ENCODE measurements at places on chromosomes 3 and 15.
A peak's percentile ranks its signal among the peaks of the same experiment; 100 is the strongest.

- no peak for DNase-seq
Observed at GRCh38 chr15:49901321-49901720, 217.7 kb downstream of the ATP8B4 start.

DNA sequence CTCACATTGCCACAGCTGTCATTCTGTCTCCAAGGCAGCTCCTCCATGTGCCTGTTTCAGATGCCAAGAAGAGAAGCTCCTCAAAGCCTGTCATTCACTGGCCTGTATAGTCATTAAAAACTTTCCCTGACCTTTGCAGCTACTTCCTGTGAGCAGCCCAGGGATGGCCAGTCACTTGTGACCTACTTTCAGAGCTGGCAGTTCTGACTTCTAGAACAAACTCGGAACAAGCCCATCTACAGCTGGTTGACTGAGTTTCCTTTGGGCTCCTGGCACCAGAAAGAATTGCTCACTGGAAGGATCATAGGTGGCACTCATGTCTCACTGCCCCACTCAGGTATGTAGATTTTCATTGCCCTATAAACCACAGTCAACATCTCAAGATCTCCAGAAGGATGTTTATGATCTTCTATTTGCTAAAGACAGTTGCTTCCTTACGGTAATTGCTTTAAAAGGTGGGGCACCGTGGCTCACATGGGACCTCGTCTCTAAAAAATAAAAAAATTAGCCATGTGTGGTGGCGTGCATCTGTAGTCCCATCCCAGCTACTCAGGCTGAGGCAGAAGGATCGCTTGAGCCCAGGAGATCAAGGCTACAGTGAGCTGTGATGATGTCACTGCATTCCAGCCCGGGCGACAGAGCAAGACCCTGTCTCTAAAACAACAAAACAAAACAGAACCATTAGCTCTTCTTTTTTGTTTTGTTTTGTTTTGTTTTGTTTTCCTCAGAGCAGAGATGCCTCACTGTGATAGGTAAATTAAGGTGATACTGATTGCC lies 11.2 kb upstream of the ATP13A3 start:
- DNase-seq = no peak

- peak; percentile 58 for DNase-seq
Observed at GRCh38 chr3:193805448-193805847, 212.4 kb downstream of the OPA1 start.

GRCh38 chr3:148737104-148737530 lies 39.4 kb downstream of the AGTR1 start:
- DNase-seq = no peak

DNA sequence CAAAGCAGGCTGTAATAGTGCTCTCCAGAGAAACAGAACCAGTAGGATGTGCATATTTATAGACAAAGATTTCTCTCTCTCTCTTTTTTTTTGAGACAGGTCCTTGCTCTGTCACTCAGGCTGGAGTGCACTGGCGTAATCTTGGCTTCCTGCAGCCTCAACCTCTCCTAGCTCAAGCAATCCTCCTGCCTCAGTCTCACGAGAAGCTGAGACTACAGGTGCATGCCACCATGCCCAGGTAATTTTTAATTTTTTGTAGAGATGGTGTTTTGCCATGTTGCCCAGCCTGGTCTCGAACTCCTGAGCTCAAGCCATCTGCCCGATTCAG lies 67.1 kb upstream of the CHD2 start:
- no peak for DNase-seq

DNA sequence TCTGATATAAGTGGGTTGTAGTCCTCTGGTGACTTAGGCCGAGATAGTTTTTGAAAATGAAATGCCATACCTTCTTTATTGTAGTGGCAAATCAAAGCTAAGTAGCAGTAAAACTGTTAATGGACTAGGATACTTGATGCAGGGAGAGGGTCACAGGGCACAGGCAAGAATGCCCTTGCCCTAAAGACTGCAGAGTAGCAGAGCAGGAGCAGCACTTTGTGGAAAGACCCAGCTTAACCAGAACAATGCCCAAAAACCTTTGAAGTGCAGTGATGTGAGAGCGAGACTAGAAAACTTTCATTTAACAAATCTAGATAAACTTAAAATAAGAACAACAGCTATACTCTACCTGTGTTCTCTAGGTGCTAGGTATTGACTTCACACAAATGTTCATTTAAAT lies 121.9 kb downstream of the MBNL1 start:
- DNase-seq = no peak

DNA sequence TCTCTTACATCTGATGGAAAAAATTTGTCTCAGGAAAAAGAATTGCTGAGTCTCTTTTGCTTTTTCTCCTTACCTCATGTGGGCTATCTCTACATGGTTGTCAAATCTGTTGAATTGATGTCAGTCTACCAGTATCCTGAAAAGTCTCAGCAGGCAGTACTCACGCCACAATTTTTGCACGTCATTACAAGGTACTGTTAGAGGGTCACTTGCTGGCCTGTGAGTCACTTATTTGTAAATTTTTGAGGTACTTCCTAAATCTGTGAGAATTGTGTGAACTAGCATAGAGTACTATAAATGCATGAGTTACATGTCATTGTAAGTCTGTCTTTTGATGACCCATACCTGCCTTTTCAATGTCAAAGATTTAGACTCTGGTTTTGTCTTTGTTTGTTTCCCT lies 15.9 kb downstream of the HPS3 start:
- DNase-seq = no peak

- no peak for DNase-seq
Observed at GRCh38 chr15:79455361-79455760, 23.2 kb downstream of the MINAR1 start.

DNA sequence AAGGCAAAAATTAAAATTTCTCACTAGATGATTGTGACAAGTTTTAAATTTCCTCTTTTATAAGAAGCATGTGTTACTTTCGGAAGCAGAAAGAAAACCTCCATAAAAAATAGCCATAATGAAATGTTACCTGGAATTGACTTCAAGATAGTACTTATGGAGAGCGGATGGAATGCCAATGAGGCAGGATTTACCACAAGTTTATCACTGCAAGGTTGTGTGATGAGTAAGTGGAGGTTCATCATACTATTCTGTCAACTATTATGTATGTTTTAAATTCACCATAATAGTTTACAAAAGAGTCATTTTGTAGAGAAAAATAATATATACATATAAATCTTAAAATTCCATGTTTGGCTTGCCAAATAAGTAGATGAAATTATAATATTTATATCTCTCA lies 230.3 kb downstream of the SCAPER start:
- DNase-seq = no peak

GRCh38 chr15:91311986-91312385 lies 211.9 kb downstream of the SV2B start:
- DNase-seq = no peak

DNA sequence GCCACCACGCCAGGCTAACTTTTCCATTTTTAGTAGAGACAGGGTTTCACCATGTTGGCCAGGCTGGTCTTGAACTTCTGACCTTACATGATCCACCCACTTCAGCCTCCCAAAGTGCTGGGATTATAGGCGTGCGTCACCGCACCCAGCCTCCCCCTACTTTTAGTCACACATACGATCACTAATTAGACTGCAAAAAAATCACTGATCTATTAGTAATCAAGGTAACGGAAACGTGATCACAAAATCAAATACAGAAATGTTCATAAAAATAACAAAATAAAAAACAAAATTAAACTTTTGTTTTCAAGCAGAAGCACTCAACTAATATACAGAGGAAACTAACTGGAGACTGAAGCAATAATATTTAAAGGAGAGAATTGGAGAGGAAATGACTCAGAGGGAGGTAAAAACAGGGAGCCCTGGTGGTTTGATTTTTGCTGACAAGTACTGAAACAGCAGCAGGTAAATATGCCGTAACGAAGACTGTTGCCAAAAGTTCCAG lies 4.6 kb downstream of the WDR53 start:
- no peak for DNase-seq

DNA sequence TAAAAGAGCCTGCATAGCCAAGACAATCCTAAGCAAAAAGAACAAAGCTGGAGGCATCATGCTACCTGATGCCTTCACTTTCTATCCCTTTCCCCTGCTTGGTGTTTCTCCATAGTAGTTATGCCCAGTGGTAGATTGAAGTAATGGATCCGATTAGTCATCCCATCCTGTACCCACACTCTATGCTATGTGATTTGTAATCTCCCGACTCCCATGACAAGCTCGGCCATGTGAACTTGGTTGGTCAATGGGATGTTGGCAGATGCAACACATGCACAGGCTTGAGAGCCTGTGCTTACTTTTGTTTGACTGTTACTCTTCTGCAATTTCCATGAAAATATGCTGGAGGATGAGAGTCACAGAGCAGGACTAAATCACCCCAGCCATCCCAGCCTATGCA lies 334.9 kb upstream of the DPH6 start:
- no peak for DNase-seq

- DNase-seq = no peak
Observed at GRCh38 chr15:58748852-58749531, 515 bp downstream of the ADAM10 start.

- no peak for DNase-seq
Observed at GRCh38 chr3:81216192-81216591, 545.3 kb downstream of the GBE1 start.

DNA sequence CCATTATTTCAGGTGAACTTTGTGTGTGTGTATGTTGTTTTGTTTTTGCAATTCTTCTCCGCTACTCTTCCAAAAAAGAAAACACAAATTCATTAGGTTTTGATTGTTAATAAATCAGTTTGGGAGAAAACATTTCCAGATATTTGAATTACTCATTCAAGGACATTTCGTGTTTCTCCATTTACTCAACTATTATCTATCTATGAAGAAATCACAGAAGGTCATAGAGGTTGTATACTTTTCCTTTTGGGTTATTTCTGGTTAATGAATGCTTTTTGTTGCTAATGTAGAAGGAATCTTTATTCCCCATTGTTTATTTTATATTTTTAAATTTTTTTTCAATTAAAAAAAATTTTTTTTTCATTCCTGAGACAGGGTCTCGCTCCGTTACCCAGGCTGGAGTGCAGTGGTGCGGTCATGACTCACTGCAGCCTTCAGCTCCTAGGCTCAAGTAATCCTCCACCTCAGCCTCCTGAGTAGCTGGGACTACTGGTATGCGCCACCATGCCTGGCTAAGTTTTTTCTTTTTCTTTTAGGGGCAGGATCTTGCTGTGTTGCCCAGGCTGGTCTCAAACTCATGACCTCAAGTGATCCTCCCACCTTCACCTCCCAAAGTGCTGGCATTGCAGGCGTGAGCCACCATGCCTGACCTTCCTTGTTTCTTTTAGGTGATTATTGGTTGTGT lies 28.4 kb downstream of the IGF1R start:
- DNase-seq = no peak

DNA sequence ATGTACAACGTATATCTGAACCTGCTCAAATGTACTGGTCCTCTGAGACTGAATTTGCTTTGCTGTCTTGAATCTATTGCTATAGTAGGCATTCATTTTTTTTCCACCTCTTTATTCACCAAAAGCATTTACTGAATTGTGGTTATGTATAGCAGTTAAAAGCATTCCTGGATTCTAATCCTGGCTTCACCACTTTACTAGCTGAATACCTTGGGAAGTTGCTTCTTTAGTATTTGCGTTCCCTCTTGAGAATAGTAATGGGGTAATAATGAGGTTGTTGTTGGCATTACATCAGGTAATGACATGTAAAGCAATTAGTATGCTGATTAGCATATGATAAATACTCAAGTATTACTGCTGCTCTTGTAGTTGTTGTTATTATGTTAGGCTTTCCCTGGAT lies 29.1 kb downstream of the MEF2A start:
- no peak for DNase-seq

- DNase-seq = no peak
Observed at GRCh38 chr3:46717447-46718231, at the start of gene PRSS50. Gene PRSS50 (minus strand): TSS chr3:46717869. CDS start chr3:46717824, 45 bp downstream.

GRCh38 chr3:116040152-116040551 lies 405.1 kb downstream of the LSAMP start:
- no peak for DNase-seq

- no peak for DNase-seq
Observed at GRCh38 chr3:15796331-15796730, 1.4 kb downstream of the ANKRD28 start.

DNA sequence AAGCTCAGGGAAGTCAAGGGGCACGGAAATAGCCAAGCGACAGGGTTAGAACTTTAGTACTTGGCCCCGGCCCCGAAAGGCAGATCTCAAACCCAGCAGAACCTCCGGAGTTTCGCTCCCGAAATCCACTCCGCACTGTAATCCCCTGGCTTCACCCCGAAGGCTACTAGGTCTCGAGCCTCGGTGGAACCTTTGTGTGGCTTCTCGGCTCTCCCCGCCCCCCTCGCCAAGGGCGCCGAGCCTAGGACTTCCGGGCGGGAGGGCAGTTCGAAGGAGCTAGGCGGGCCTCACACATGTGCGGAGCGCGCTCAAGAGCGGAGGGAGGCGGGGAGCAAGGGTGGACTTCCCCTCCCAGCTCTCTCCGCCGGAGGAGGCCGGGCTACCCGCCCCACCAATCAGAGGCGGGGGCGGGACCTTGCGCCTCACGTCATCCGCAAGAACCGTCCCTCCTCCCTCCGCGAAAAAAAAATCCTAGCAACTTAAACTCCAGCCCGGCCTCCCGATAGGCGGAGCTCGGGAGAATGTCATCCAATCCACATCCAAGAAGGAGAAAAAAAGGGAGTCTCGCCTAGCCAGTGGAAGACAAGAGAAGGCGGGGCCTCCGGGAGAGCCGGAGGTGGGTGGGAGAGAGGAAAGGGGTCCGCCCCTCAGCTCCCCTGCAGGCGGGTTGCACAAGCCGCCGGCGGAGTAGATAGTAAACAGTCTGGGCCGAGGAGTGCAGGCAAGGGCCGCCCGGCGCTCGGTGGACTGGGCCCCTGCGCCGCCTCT lies 2.4 kb upstream of the SIN3A start:
- DNase-seq = peak; percentile 92

GRCh38 chr3:65830948-65831732 lies 207.6 kb downstream of the MAGI1 start:
- no peak for DNase-seq

- DNase-seq = no peak
Observed at GRCh38 chr3:44661189-44661588, 12.7 kb downstream of the ZNF35 start.

DNA sequence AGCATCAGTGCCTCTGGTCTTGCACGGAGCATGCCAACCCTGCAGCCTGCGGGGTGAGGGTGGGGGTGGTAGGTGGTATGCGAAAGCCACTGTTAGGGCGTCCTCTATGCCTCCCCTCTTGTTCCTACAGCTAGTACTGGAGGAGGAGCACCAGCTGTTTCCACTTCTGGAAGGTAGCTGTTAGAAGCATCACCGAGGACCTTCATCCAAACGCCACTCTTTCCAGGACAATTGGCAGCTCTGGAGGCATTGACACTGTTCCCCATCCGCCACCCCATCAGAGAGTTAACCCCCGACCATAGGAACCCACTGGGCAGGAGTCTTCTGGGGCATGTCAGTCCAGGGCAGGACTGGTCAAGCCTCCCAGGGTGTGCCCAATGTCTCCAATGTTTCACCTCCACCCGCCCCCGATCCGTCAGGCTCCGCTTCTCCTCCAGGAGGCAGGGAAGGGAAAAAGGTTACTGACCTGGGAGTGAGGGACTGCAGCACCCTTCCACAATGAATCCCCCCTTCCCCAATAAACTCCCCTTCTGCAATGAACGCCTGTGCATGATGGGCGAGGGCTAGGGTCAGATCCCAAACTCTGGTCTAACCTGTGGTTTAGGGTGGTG lies 487 bp downstream of the DUOX2 start:
- no peak for DNase-seq
